ENCODE measurements at places on chromosomes 11 and 22.

- DNase-seq: no peak
Measured at GRCh38 chr11:111301004-111301841, 2.9 kb downstream of the POU2AF3 start.

GRCh38 chr11:90426442-90426841 lies 203.6 kb upstream of the CHORDC1 start:
- DNase-seq: no peak

- DNase-seq: no peak
Measured at GRCh38 chr11:132901638-132902471, 630.4 kb downstream of the OPCML start.

- no peak for DNase-seq
Measured at GRCh38 chr11:72347691-72348090, 86.6 kb downstream of the CLPB start.

- no peak for DNase-seq
Measured at GRCh38 chr11:61172888-61173287, 11.7 kb upstream of the VPS37C start.

GRCh38 chr11:133966921-133967598 lies 10.3 kb upstream of the IGSF9B start:
- DNase-seq: peak; percentile 79

DNA sequence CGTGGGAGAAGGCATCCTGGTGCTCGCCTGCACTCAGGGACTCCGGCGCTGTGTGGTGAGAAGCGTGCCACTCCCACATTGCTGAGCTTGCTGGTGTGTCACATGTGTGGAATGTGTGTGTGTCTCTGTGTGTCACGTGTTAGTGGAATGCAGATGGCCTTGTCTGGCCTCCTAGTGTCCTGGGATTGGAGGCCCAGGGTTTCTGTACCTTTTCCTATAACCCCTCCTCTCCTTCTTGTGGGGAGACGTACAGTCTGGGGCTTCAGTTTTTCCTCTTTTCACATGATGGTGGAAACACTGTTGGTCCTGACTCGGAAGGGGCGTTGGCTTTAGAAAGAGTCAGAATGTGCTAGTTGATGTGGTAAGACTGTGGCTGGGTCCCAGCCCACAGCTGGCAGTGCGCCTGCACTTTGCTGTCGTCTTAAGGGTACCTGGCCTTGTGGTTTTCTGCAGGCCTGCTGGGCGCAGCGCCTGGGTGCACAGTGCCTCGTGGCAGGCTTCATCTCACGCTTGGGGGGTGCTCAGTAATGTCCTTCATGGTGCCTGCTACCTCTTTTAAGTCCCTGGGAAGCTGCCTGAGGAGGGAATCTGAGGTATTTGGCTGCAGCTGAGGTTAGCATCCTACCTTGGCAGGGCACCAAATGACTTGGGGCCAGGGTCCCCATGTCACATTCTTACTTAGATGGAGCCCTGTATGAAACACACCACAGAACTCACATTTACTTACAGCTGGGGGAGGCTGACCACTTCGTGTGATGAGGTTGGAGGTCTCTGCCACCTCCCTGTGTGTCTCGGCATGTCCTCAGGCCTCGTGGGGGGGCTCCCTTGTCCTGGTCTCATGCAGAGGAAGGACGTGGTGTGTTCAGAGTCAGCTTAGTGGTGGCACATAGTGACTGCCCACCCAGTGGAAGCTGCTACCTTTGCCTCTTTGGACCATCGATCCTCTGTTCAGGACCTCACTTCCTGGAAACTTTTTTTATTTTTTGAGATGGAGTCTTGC lies 61.9 kb downstream of the MED15 start:
- peak; percentile 86 for DNase-seq

DNA sequence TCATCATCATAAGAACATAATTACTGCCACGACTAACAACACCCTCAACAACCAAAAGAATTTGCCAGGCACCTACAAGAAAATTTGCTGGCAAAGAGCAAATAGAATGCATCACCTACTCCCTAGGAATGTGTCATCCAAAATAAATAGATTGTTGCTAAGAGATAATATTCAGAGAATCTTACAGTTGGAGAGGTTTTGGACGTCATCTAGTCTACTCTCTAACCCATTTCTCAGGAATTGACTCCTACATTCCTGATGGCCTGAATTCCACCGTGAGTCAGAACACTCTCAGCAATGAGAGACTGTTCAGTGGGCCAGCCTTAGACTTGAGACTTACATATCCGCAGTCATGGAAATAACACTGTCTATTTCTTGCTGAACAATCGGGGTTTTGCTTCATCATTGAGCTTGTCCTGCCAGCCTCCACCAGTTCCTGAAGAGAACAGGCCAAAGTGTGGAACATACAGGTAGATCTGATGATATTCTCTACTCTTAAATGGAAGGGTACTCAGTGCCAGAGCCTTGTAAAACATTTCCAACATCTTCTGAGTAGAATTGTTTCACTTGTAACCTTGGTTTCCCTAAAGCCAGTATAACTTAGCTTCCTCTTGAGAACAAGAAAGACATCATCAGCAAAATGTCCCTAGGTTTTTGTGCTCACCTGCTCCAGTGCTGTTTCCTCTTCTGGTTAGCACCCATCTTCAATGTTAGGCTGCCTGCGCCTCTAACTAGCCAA lies 8.3 kb downstream of the KIRREL3 start:
- no peak for DNase-seq

DNA sequence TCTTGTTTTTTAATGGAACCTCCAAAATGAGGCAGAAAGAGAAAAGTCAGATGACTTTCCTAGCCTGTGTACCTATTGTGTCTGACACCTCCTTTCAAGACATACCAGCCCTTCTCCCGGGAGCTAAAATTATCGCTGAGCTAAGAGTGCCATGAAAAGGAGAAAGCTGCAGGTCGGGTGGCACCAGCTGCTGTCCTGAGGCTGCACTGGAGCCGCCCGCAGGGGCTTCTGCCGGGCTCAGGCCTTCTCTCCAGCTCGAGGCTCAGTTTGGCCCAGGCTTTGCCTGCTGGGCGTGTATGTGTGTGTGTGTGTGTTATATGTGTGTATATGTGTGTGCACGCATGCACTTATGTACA lies 27.7 kb upstream of the RAB1B start:
- no peak for DNase-seq

- no peak for DNase-seq
Measured at GRCh38 chr22:39815932-39816331, 77.6 kb downstream of the ENTHD1 start.

GRCh38 chr11:34501500-34501899 lies 12.1 kb downstream of the ELF5 start:
- DNase-seq: no peak

- no peak for DNase-seq
Measured at GRCh38 chr11:69166218-69167115, 10.7 kb downstream of the SMIM38 start.

DNA sequence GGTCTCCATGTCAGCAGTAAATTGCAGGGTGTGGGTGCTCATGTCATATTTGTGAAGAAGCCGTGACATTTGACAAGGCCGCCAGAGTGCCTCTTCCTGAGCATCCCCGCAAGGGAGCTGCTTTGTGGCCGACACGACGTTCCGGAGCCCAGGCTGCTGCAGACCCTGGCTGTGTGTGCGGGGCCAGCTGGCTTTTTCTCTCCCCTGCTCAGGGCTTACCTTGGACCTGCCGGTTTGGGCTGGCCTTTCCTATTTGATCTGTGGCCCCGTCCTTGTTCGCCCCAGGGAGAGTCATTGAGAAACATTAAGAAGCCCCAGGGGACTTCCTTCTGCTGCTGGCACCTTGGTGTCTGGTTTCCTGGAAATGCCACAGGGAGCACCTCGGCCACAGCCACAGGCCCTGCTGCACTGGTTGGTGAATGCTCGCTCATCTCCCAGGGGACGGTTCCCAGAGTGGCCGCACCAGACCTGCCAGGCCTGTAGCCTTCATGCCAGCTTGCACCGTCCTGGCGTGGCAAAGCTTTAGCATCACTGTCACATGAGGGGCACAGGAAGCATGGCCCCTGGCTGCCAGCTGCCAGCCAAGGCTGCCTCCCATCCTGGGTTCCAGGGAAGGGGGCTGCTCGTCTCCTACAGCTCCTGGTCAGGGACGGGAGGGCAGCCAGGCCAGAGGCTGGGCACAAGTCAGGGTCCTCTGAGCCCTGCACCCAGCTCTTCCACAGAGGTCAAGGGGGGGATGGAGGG lies 5.4 kb downstream of the GRK2 start:
- DNase-seq: peak; percentile 63

DNA sequence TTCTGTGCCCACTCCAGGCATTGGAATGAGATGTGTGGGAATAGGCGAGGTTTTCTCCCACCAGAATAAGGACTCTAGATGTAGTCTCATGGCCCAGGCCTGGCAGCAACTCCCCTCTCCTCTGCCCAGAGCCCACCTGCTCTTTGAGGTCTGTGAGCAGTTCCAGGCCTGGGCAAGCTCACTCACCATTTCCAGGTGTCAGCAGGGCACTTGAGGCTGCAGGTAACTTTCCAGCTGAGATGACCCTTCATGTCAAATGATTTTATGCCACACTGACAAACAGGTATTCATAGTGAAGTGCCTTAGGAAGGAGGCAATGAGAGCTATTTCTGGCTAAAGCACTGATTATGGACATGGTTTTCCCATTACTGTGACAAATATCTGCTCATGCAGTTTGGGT lies 123.3 kb upstream of the CCDC90B start:
- DNase-seq: no peak

- no peak for DNase-seq
Measured at GRCh38 chr11:9714272-9714940, 50.5 kb downstream of the SWAP70 start.

GRCh38 chr11:70183032-70183431 lies 20.1 kb upstream of the FADD start:
- DNase-seq: no peak

DNA sequence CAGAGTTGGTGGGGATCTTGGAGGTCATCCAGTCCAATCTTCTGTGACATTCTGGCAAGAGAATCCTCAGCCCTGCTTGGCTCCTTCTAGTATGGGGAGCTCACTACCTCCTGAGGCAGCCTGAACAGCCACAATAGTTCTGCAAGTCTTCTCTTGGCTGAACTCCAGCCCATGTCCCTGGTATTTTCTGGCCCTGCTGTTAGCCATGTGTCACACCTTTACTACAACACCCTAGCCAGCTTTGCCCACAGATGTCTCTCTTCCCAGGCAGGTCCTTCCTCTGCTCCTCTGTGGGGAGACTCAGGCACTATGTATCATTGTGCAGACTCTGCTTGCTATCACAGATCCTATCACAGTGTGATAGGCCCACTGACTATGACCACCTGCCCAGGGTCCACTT lies 297.7 kb downstream of the CTTN start:
- DNase-seq: no peak

DNA sequence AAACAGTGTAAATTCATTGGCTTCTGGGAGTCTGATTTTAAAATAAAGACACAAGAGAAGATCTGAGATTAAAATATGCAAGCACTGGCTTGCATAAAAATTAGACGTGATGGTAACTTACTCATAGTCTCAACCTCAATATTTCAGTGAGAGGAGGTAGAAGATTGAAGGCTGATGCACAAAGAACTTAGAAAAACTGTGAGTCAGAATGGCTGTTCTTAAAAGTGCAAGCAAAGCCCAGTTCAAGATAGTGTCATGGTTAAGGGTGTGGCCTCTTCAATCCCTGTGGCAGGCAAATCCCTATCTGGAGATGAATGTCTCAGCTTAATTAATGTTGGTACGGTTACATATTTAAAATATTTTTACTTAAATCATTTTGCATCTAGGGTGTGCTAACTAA lies 33.6 kb upstream of the FIBIN start:
- no peak for DNase-seq

DNA sequence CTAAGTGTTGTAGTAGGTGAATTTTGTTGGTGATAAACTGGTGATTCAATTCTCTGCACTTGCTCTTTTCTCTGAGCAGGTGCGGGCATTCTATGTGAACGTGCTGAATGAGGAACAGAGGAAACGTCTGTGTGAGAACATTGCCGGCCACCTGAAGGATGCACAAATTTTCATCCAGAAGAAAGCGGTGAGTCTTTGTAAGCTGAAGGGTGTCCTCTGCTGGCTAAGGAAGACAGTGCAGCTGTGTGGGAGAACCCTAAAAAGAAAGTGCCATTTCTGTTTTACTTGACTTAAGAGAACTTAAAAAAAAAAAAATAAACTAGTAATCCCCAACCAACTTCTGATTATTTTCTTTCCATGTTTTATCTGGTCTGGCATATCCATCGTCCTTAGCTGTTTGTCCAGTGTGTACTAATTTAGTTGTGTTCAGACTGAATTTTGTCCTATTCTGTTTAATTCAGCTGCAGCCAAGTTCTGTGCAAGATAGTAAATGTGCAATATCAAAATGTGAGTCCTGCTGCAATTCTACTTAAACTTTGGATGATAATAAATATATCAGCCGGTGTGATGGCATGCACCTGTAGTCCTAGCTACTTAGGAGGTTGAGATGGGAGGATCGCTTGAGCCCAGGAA lies 29.6 kb downstream of the CAT start:
- peak; percentile 28 for DNase-seq

- DNase-seq: no peak
Measured at GRCh38 chr22:43996981-43997265, 27.2 kb upstream of the PARVB start.

DNA sequence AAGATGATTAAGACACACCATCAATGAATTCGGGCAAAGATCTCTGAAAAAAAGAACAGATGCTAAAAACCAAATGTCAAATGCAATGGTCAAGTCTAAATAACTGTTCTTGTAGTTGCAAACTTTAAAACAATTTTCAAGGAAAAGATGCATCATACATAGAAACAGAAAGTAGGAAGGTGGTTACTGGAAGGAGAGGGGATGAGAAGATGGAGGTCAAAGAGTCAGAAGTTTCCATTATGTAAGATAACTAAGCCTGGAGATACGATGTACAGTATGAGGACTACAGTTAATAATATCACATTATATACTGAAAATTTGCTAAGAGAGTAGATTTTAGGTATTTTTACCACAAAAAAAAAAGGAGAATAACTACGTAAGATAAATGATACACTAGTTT lies 27.1 kb downstream of the CWF19L2 start:
- DNase-seq: no peak

GRCh38 chr11:3021125-3021524 lies 29.0 kb upstream of the NAP1L4 start:
- DNase-seq: peak; percentile 45

GRCh38 chr11:70036971-70037882 lies 40.9 kb upstream of the ANO1 start:
- no peak for DNase-seq

DNA sequence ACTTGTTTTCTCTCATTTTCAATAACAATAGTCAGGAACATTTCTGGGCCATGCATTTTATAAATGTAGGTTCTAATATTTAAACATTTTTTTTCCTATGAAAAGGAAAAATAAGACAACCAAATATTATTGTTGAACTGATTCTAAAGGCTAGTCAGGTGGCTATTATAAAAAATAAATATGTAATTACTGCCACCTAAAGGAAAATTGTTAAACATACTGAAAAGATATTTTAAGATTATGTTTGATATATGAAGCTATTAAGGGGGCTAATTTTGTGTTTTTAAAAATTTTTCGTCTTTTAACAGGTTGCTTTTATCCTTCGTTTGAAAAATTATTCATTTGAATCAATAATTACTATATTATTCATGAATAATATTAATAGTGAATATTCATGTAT lies 62.2 kb upstream of the FDX1 start:
- no peak for DNase-seq

DNA sequence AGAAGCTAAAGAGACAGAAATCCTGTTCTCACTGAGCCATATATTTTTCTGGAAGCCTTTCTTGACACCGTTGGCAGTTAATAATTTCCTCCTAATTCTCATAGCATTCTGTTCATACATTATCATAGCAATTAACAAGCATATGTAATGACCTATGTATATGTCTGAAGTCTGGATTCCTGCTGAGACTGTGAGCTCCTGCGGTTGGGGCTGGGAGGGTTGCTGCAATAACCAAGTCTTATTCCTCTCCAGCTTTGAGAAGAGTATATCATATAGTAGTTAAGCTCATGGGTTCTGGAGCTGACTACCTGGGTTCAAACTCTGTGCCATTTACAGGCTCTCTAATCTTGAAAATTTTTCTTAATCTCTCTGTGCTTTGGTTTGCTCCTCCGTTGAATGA lies 175.2 kb downstream of the MAML2 start:
- no peak for DNase-seq
